ENCODE measurements at places on chromosomes 4 and X.

- DNase-seq, result peak; percentile 16
These were observed at the start of gene SPATA18 for GRCh38 chr4:52051213-52051614. SPATA18 (plus strand) TSS chr4:52051304; CDS start chr4:52051705, 401 bp downstream.

DNA sequence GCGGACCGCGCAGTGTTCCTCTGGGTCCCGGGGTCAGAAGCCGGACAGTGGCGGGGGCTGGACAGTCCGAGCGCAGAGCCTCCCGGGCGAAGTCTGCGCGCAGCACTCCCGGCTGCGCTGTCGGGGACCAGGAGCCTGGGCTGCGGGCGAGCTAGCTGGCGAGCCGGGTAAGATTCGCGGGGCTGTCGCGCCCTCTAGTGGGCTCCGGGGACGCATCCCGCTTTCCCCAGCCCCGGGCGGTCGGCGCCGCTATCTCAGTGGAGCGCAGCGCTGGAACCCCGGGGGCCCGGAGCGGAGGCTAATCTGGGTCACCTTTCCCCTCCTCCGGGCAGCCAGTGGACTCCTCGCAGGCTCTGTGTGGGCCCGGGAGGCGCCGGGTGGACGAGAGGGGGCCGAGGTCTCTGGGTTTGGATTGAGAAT, 4.2 kb downstream of the PDGFRA start:
- peak; percentile 81 for DNase-seq

- no peak for DNase-seq
These were observed 276.5 kb upstream of the AGTR2 start for GRCh38 chrX:115894087-115894486.

DNA sequence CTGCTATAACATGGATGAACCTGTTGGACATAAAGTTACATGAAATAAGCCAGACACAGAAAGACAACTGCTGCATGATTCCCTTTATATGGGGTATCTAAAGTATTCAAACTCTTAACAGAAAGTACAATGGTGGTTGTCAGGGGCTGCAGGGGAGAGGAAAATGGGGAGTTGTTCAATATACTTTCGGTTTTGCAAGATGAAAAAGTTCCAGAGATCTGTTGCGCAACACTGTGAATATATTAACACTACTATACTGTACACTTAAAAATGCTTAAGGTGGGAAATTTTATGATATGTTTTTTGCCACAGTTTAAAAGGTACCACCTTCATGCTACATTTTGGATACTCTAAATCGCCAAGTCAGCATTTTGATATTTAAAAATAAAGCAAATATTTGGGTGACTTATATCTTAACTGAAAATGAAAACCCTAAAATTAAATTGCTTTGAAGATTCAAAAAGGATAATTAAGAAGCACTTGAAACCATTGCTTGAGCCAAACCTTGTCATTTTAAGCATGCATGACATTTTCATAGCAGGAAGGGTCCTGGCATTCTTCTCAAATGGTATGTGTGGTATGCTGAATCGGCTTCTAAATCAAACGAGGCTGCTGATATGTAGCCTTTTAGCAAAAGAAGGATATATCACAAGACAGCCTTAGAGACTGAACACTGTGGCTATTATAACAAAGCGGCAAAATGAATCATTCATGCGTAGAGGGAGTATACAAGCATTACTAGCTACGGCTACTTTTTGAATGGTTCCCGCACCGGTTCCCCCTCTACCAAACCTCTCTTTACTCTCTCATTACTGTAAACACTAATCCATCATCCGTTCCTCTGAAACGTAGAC, 607.1 kb upstream of the DIPK2B start:
- DNase-seq, result peak; percentile 81

DNA sequence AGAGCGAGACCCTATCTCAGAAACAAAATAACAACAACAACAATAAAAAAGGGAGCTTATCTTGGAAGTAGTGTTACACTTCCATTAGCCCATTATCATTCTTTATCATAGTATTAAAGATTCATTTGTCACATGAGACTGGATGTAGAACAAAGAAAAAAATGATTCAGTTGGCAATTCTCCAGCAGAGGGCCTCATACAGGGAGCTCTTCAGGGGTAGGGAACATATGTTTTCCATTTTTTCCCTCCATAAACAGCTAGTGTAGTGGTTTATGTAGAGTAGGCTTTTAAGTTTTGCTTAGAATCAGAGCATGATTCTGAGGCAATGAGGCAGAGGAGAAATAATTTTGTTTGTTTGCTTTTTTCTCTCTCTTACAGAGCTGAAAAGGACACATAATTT, 5.8 kb downstream of the CPE start:
- DNase-seq, result peak; percentile 87

DNA sequence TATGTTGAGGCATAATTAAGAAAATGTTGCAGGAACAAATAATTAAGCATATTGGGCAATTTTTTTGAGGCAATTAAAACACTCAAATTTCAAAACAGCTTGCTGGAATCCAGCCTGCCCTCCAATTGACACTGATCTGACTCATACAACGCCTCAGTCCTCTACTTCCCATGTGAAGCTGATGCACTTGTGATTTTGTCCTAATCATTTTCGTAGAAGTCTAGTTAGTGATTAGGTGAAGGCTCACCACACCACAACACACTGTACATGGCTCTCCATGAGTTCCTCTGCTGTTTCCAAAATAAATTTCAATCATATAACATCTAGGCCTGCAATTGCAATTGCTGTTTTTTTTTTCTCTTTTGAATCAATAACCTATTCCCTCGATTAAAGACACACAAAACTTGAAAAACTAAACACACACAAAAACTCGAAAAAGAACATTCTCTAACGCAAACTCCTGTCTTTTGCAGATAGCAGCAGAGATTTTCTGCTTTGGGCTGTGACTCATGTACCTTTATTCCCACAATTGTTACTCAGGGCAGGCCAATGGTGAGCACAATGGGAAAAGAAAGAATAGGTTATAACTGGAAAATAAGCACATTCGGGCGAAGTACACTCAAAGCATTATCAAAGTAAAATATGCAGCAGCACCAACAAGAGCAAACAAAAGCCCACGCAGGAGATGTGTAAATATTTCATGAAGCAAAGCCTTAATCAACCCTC, 1.7 kb downstream of the GPRIN3 start:
- no peak for DNase-seq

- no peak for DNase-seq
These were observed 184.5 kb downstream of the ARHGAP10 start for GRCh38 chr4:147916351-147916750.

DNA sequence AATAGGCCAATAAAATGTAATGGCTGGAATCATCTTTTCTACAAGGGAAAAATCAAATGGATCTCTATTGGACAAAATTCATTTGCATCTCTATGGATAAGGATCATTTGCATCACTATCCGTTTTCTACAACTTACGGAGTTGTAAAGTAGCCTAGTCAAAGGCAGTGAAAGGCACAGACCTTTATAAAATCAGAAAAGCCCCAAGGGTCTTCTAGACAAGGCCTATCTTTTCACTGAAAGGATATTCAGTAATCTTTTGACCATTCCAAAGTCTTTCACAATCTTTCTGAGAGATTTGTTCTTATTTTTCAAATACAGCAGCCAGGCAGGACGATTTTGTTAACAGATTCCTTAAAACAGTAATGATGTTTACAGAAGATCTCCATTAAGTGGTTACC, 119.5 kb upstream of the JADE1 start:
- no peak for DNase-seq

GRCh38 chr4:41750626-41751448, 2.3 kb upstream of the PHOX2B start:
- no peak for DNase-seq

GRCh38 chr4:152901205-152901604, 34.9 kb upstream of the FHDC1 start:
- DNase-seq, result no peak

DNA sequence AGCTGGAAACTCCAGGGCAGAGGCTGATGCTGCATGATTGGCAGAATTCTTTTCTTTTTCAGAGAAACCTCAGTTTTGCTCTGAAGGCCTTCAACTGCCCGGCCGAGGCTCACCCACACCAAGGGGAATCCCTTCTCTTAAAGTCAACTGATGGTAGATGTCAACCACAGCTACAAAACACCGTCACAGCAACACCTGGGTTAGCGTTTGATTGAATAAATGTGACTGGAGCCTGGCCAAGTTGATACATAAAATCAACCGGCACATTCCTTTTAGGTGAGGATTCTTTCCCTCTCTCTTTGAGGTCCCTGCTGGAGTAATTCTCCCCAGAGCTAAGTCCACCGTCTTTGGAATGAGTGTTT, 15.2 kb upstream of the KIAA0232 start:
- no peak for DNase-seq

GRCh38 chr4:101835121-101835904, 44.8 kb downstream of the BANK1 start:
- DNase-seq, result peak; percentile 36

- peak; percentile 84 for DNase-seq
These were observed 22.7 kb upstream of the MSN start for GRCh38 chrX:65644621-65645289.

- DNase-seq, result no peak
These were observed 49.6 kb upstream of the SPRY1 start for GRCh38 chr4:123346951-123347350.

DNA sequence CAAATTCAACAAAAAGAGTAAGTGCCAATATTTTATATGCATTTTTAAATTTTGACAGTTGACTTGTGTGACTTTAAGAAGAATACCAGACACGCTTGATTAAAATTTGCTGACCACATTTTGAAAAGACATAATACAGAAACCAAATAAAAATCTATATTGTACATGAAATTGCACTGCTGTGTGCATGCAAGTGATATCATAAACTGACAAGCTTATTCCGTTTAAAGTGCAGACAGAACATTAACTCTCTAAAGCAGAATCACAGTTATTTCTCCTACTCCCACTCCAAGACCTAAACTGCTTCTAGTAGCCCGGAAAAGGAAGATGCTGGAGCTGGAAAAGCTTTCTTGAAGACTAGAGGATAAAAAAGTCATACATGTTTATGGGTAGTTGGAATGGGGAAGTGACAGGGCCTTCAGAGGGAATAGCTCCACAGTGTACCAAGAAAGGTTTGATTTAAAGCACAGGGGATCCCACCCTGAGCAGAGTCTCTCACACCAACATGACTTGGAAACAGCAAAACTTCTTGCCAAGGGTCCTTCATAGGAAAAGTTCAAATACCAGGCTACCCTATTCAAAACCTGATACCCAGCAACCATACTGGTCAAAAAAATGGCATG, 34.1 kb upstream of the NAF1 start:
- DNase-seq, result no peak

DNA sequence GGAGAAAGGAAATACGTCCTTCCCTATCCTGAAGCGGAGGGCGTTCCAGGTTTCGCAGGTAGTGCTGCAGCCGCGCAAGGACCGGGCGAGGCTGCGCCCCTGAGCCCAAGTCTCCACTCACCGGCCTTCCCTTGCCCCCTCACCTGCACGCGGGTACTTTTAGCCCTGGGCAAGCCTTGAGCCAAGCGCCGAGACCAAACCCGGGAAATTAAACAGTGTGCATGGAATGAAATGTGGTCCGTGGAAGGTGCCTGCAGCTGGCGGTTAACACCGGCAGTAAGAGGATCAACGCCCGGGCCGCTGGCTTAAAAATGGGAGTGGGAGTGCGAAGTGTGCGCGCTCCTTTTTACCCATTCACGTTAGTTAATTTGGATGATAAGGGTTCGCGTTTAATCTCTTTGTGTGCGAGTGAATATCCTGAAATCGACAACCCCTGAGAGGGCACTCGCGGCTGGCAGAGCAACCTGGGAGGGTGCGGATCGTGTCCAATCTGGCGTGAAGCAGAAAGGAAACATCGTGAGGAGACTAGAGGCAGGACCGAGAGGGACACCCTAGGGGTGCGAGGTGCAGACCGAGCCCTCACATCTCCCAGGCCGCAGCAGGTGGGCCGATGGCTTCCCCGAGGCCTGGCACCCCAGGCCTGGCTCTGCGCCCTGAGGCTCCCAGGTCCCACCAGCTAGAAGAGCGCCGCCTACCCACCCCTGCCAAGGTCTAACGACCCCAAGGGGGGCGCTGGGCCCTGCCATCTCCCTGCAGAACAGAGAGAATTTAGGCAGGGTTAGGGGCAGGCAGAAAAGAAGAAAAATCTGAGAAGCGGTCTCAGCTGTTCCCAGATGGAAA, 2.0 kb upstream of the HELT start:
- no peak for DNase-seq

GRCh38 chr4:12126474-12126873, 697.8 kb upstream of the HS3ST1 start:
- DNase-seq, result no peak

DNA sequence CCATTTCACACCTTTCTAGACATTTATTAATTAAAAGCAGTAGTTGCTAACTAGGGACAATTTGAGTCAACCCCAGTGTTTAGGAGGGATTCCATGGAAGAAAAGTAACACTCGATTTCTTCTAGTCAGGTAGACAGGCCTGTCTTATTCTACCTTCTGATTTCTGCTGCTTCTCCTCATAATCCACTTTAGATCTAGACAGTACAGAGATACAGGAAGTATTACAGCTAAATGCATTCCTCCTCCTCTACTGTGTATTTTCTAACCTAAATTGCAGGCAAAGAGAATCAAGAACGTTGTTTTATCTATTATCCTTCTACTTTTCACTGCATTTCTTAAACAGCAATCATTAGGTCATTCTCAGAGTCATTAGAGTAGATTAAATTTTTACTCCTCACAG, 52.6 kb downstream of the LPAR4 start:
- no peak for DNase-seq

DNA sequence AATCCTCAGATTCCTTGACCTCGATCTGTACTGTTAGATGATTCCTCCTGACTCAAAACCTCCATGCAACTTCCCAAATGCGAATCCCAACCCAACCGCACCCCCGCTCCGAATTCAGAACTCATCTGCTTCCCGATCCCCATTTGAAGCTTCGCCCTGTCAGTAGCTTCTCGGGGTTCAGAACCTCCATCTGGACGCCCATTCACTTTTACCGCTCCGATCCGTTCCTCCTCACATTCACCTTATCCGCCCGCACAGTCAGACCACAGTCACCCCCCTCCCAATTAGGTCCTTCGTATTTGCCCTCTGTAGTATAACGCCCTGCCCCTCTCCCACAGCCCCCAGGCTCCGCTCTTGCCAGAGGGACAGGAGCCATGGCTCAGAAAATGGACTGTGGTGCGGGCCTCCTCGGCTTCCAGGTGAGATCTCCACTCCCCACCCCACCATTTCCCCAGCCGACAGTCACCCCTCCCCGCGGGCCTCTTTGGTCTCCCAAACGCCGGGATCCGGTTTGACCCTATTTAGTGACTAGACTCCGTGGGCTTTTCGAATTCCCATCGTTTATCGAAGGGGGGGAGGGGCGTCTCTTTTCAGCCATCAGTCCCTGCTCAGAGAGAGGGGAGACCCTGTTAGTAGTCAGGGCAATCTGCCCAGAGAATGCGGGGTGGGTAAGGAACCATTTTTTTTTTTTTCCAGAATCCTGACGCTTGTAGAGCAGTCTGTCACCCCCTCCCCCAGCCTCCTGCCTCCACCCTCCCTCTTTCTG, 691 bp downstream of the MAGED1 start:
- DNase-seq, result peak; percentile 58
